ENCODE measurements at places on chromosomes 12 and 14. TPM values are rescaled to one million over a fixed set of nuclear protein-coding genes. Genes with fewer than 3 reads are reported as not detected.

GRCh38 chr14:76473481-76474263 is 97.7 kb downstream of the ESRRB start:
- no peaks in the 10 kb centered on the region for H3K36me3 ChIP-seq
- no peak overlapping the region for H3K4me3 ChIP-seq
- no peak overlapping the region for H3K27ac ChIP-seq
- no peaks in the 10 kb centered on the region for H3K27me3 ChIP-seq
- H3K4me1 ChIP-seq: peaks cover 2% of the 10 kb centered on the region

- peaks cover 94% of the 10 kb centered on the region for H3K36me3 ChIP-seq
- H3K4me3 ChIP-seq: no peak overlapping the region
Observed at GRCh38 chr14:91300283-91300895, 55.9 kb upstream of the GPR68 start.

GRCh38 chr14:32306549-32306948 is 22.5 kb upstream of the AKAP6 start:
- DNase-seq: no peak
- H3K36me3 ChIP-seq: no peaks in the 10 kb centered on the region

GRCh38 chr12:77577791-77578190 is 252.9 kb upstream of the NAV3 start:
- no peaks in the 10 kb centered on the region for H3K27me3 ChIP-seq
- H3K4me3 ChIP-seq: no peak overlapping the region
- no peaks in the 10 kb centered on the region for H3K4me1 ChIP-seq
- H3K36me3 ChIP-seq: no peaks in the 10 kb centered on the region

DNA sequence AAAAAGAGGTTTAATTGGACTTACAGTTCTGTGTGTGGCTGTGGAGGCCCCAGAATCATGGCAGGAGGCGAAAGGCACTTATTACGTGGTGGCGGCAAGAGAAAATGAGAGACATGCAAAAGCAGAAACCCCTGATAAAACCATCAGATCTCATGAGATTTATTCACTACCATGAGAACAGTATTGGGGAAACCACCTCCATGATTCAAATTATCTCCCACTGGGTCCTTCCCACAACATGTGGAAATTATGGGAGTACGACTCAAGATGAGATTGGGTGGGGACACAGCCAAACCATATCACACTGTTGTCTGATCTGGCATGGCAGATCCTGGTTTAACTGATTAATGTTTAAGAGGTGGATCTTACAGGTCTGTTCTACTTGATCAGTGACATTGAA is 5.6 kb downstream of the DDX47 start:
- no peak overlapping the region for H3K27ac ChIP-seq
- H3K4me1 ChIP-seq: peaks cover 23% of the 10 kb centered on the region
- no peak for DNase-seq
- H3K36me3 ChIP-seq: peaks cover 50% of the 10 kb centered on the region
- H3K27me3 ChIP-seq: no peaks in the 10 kb centered on the region

DNA sequence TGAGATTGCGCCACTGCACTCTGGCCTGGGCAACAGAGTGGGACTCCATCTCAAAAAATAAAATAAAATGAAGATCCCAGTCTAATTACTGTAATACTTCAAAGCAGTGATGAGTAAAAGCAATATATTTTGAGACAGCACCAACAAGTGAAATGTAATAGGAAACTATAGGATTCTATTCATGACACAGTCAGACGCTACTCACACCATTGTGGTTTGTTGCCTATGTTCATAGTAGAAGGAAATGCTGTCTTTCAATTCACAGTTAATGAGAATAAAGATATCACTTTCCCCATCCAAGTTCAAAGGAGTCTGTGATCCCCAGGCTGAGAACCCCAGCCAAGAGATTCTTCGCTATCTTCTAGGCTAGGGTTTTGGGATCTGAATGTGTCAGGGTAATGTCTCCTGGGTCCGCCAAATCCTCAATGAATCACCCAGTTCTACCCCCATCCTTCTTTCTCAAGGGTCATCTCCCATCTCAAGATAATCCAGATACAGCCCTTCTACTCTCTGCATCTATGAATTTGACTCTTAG is 16.6 kb upstream of the DTX1 start:
- no peak overlapping the region for H3K4me3 ChIP-seq
- no peaks in the 10 kb centered on the region for H3K36me3 ChIP-seq
- H3K4me1 ChIP-seq: peaks cover 7% of the 10 kb centered on the region
- no peaks in the 10 kb centered on the region for H3K27me3 ChIP-seq
- DNase-seq: no peak
- no peak overlapping the region for H3K27ac ChIP-seq

DNA sequence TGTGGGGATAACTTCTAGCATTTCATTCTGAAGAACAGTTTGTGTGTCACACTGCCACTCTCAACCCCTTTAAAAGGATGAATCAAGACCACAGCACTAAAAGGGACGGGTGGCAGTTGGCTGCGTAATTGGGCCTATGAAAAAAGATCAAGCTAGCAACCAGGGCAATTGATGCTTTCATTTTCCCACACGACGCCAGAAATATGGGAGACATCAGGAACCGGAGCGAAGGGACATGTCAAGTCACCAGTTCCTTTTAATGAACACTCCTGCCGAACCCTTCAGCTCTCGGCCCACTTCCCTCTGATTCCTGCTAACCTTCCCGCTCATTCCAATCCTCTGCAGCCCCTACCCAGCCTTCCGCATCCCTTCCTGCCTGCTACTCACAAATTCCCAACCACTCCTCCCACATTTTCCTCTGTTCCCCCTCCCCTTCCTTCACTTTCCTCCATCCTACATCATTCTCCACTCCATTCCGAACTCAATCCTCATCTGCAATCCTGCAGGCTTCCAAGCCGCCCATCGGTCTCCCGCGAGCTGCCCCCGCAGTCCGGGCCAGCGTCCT is 753 bp downstream of the CSRNP2 start:
- no peak for DNase-seq
- no peaks in the 10 kb centered on the region for H3K27me3 ChIP-seq
- H3K4me3 ChIP-seq: peak overlapping the region; percentile 92
- H3K36me3 ChIP-seq: no peaks in the 10 kb centered on the region
- H3K27ac ChIP-seq: peak overlapping the region; percentile 88

DNA sequence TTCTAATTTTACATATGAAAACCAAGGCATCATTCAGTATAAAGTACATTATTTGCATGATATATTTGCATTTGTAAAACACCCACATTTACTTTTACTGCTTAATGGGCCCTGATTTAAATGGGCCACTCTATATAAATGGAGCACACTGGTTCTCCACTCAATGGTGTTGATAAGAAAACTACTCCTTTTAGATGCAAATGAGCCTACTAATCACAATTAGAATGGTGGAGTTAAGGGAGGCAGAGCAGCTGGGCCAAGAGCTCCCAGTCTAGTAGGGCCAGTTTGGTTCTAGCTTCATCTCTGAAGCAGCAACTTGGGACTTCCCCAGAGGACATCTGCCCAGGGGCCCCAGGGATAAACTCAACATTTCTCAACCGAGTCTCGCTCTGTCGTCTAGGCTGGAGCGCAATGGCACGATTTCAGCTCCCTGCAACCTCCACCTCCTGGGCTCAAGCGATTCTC is 120.7 kb downstream of the FOXN3 start:
- peaks cover 14% of the 10 kb centered on the region for H3K4me1 ChIP-seq
- DNase-seq: no peak
- no peaks in the 10 kb centered on the region for H3K36me3 ChIP-seq
- H3K4me3 ChIP-seq: no peak overlapping the region

- no peaks in the 10 kb centered on the region for H3K4me1 ChIP-seq
- no peaks in the 10 kb centered on the region for H3K36me3 ChIP-seq
- no peak overlapping the region for H3K4me3 ChIP-seq
- H3K27me3 ChIP-seq: no peaks in the 10 kb centered on the region
- H3K27ac ChIP-seq: no peak overlapping the region
Observed at GRCh38 chr14:104442107-104442551, 137.4 kb upstream of the C14orf180 start.

- no peak overlapping the region for H3K4me3 ChIP-seq
- H3K36me3 ChIP-seq: peaks cover 75% of the 10 kb centered on the region
- H3K27ac ChIP-seq: no peak overlapping the region
- H3K27me3 ChIP-seq: no peaks in the 10 kb centered on the region
- no peaks in the 10 kb centered on the region for H3K4me1 ChIP-seq
- peak; percentile 22 for DNase-seq
Observed at GRCh38 chr14:105144666-105145380, 23.8 kb downstream of the JAG2 start.

- H3K4me1 ChIP-seq: peaks cover 22% of the 10 kb centered on the region
- H3K36me3 ChIP-seq: no peaks in the 10 kb centered on the region
- DNase-seq: no peak
- no peak overlapping the region for H3K4me3 ChIP-seq
- no peaks in the 10 kb centered on the region for H3K27me3 ChIP-seq
Observed at GRCh38 chr12:13144266-13144828, 40.9 kb upstream of the GSG1 start.

DNA sequence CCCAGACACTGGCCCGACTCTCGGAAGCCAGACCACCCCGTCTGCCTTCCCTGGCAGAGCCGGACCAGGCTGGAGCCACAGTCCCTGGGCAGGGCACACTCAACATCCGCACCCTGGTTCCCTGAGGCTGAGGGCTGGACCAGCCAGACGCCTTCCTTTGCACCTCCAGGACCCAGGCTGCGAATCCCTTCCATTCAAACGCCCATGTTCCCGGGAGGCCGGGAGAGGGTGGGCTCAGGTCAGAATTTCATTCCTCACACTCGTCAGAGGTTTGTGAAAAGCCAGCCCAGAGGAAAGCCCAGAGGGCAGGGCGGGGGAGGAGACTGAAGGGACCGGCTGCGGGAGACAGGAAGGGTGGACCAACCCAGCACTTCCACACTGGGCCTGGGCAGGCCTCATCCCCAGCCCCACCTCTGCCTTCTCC is 58.7 kb downstream of the LRRC74A start:
- H3K36me3 ChIP-seq: no peaks in the 10 kb centered on the region
- DNase-seq: peak; percentile 66

GRCh38 chr12:2668816-2669215 is 126.0 kb upstream of the FKBP4 start:
- H3K4me1 ChIP-seq: no peaks in the 10 kb centered on the region
- DNase-seq: no peak
- H3K27me3 ChIP-seq: no peaks in the 10 kb centered on the region
- no peak overlapping the region for H3K4me3 ChIP-seq

DNA sequence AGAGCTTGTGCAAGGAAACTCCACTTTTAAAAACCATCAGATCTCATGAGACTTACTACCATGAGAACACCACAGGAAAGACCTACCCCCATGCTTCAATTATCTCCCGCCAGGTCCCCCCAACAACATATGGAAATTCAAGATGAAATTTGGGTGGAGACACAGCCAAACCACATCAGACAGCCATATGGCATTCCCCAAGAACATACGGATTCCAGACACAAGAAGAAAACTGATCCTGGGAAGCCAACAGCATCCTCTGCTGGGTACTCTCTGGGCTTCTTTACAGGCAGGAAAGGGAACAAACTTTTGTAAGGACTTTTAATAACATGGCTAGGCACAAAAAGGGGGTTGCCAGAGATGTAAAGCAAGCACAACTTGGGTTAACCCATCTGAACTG is 127.2 kb downstream of the TMEM132C start:
- H3K4me3 ChIP-seq: no peak overlapping the region
- H3K27me3 ChIP-seq: no peaks in the 10 kb centered on the region
- H3K27ac ChIP-seq: no peak overlapping the region
- no peaks in the 10 kb centered on the region for H3K36me3 ChIP-seq

GRCh38 chr14:71525663-71526221 is 406.5 kb upstream of the RGS6 start:
- H3K4me3 ChIP-seq: no peak overlapping the region
- H3K27ac ChIP-seq: no peak overlapping the region
- no peaks in the 10 kb centered on the region for H3K36me3 ChIP-seq
- DNase-seq: no peak

- H3K27me3 ChIP-seq: no peaks in the 10 kb centered on the region
- H3K4me1 ChIP-seq: no peaks in the 10 kb centered on the region
- no peak overlapping the region for H3K27ac ChIP-seq
- H3K36me3 ChIP-seq: no peaks in the 10 kb centered on the region
- no peak for DNase-seq
Observed at GRCh38 chr12:46303039-46303666, 34.3 kb upstream of the SLC38A1 start.

DNA sequence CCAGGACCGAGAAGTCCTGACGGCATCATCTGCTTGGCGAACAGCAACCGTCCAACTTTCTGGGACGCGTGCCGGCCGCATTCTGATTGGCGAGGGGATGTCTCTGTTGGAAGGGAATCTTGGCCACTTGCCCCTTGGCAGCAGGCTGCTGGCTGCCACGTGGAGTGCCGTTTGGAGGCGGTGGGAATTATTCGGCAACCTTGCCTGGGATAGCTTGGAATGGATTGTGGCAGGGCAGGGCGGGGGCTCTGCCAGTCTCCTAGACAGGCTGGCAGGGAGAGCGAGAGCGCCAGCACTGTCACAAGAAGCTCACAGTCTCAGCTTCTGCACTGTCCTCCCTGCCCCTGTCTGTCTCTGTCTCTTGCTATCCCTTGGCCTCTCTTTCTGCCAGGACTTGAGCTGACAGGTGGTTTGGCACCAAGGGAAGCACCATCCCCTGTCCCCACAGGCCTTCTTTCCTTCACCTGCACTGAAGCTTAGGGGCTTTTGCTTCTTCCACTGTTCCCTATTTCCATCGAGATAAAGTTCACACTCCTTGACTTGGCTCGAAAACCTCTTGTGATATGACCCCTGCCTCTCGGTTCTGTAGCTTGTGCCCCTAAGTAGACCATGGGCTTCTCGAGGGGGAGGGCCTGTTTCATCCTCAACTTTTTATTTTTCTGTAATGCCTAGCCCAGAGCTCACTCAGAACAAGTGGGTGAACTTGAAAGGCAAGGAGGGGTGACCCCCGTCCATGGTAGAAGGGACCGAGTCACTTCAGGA is 201.9 kb downstream of the PHETA1 start:
- no peaks in the 10 kb centered on the region for H3K27me3 ChIP-seq
- no peak overlapping the region for H3K27ac ChIP-seq
- no peaks in the 10 kb centered on the region for H3K4me1 ChIP-seq

- H3K27ac ChIP-seq: no peak overlapping the region
- no peak for DNase-seq
- H3K4me3 ChIP-seq: no peak overlapping the region
- peaks cover 7% of the 10 kb centered on the region for H3K4me1 ChIP-seq
- H3K27me3 ChIP-seq: no peaks in the 10 kb centered on the region
Observed at GRCh38 chr12:45969084-45969483, 21.3 kb downstream of the SCAF11 start.

Gene KLRK1
- 0.70 TPM for polyA plus RNA-seq

Gene KIF26A
- 22.9 TPM for polyA plus RNA-seq

Gene BCL2L2
- polyA plus RNA-seq: 41.5 TPM

Gene P3H3
- polyA plus RNA-seq: 28.0 TPM

Gene M6PR
- polyA plus RNA-seq: 188 TPM

Gene TMPRSS12
- polyA plus RNA-seq: not detected

Gene ENDOU
- polyA plus RNA-seq: 0.25 TPM

Gene CCDC92
- 59.2 TPM for polyA plus RNA-seq
